ENCODE measurements at places on chromosomes 2 and 18.

DNA sequence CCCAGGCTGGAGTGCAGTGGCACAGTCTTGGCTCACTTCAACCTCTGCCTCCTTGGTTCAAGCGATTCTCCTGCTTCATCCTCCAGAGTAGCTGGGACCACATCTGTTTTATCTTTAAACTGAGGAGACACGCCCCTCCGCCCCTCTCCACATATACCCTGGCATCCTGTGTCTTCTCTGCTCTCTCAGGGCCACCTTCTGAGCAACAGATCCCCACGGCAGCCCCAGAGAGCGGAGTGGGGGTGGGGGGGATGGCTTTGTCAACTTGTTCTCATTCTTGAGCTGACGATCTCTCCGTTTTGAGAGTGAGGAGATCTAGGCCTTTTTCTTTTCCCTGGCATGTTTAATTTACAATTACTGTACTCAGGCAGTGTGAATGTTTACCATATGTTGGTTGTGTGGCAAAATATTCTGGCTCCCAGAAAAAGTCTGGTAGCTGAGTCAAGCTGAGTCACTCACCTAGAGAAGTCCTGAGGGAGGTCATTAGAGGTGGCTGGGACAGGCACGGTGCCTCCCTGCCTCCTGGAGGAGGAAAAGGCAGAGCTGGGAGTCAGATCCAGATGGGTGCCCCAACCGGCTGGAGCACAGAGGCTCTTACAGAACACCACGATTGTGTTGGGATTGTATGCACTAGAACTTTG, 19.5 kb upstream of the ID2 start:
- peak; percentile 43 for DNase-seq

DNA sequence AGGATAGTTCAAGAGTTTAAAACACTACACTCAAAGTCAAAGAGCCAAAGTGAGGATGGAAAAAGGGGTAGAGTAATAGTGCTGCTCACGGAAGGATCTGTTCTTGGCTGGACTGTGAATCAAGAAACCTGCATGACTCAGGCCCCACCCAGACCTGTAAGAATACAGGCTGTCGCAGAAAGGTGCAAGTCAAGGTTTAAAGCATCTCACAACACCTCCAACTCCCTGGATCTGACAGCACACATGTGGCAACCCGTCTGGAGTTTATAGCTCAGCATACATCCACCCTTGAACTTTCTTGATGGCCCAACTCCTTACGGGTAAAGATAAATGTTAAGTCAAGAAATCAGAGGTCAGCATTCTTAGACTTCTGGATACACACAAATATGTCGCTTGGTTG, 6.3 kb downstream of the KIAA2012 start:
- DNase-seq: no peak

- DNase-seq: no peak
These were observed 184.0 kb downstream of the KCNE4 start for GRCh38 chr2:223235986-223236385.

DNA sequence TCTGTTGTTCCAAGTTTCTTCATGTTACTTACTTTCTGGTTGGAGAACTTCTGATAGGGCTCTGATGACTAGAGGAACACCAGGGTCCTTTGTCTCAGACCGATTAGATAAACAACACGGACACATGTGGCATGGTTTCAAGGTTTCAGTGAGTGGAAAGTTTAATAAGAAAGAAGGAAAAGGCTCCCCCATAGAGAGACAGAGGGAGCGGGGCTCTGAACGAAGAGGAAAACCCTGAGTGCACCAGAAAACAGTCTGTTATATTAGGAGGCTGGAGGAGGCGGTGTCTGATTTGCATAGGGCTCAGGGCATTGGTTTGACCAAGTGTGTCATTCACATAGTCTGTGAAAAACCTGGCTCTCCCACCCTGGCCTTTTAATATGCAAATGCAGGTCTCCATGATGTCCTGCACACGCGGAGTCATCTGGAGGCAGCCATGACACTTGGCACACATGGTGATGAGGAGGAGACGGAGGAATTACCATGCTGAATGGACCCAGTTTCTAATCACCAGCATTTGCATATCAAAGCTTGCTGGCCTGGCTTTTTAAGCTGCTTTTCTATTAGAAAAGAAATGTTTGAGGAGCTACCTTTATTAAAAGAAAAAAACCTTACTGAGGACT, 94.2 kb downstream of the PTPN4 start:
- DNase-seq: no peak

DNA sequence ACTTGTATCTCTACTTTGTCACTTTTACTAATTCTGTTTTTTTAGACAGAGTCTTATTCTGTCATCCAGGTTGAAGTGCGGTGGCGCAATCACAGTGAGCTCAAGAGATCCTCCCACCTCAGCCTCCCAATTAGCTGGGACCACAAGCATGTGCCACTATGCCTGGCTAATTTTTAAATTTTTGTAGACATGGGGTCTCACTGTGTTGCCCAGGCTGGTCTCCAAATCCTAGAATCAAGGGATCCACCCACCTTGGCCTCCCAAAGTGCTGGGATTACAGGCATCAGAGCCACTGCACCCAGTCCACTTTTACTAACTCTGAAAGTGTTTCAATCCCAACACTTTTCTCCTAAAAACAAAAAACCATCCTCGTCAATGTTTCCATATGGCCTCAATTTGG, 94.9 kb downstream of the MALT1 start:
- DNase-seq: no peak

GRCh38 chr2:231612109-231612455, 19.4 kb downstream of the TEX44 start:
- peak; percentile 87 for DNase-seq

GRCh38 chr2:70659551-70659950, 105.9 kb upstream of the TGFA start:
- no peak for DNase-seq

DNA sequence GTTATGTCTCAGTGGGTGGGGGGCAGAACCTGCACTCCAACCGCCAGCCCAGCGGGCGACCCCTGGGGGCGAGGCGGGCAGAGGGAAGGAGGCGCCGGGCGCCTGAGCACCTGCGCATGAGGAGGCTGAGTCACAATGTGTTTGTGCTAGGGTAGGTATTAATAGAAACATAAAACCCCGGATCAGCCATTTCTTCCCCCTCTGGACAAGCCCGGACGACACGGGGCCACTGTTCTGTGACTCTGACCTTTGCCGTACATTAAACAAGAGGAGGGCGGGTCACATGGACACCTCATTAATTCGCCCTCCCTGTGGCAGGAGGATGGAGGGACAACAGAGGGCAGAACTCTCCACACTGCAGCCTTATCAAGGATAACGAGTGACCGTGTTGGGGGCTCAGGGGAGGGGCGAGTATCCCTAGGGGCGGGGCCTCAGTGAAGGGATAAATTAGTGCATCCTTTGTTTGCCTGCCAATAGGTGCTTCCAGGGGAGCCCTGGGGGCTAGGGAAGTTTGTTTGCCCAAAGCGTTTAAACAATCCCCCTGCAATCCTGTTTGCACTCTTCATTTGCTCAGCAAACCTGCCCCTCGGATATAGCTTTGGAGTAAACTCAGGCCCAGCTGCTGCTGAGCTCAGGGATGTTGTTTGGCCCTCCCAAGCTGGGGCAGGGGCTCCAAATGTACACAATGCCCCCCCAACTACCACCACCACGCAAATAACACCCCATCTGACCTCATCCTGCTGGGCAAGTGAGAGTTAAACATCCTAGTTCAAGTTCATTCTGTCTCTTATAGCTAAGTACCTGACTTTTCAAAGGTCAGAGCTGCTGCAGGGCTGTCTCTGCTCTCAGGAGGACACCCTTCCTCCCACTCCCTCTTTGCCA, 171.2 kb upstream of the GLI2 start:
- DNase-seq: no peak

DNA sequence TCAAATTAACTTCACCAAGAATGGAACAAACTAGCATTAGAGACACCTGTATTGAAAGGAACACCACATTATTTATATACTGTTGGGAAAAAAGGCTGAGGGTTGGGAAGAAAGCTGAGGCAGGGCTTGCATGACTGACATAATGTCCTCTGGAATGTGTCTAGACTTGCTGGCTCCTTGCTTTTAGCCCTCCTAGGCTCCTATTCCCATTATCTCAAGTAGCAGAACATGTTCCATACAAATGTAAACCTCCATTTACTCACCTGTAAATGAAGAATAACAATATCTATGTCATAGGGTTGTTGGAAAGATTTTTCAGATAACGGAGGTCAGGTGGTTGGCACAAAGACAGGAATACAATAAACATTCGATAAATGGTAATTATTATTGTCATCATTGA, 976 bp upstream of the ACADL start:
- DNase-seq: no peak

GRCh38 chr2:55966401-55967118, 43.0 kb upstream of the EFEMP1 start:
- no peak for DNase-seq

DNA sequence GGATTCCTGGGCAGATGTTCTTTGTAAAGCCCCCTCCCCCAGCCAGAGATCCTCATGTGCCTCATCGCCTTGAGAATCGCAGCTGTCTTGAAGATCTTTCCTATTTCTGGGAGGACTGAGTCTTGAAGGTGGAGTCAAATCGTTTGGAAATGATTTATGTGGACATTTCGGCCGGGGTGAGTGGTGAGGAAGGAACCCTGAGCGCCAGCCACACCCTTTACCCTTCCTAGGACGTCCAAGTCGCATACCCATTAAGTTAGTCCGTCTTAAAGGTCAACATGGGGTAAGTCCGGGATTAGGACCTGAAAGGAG, 84.9 kb upstream of the ZCCHC2 start:
- DNase-seq: no peak

DNA sequence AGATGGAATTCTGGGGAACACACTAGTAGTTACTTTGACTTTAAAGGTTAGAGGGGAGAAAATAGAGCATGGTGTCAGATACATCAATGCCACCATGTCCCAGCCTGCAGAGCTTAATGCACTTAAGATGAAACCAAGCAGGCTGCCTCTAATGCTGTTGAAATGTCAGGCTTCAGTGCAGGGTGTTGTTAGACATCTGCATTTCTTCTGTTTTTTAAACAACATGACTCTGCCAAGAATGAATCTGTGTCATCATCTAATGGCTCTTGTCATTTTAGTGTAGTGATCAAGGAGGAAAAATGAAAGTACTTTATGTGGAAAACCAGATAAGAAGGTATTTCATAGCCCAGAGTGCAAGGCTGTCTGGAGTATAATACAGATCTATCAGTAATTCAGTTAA, 29.9 kb downstream of the LYPD1 start:
- no peak for DNase-seq

- no peak for DNase-seq
These were observed 50.4 kb upstream of the ASPRV1 start for GRCh38 chr2:70011786-70012185.

- no peak for DNase-seq
These were observed 54.1 kb downstream of the ATP8B1 start for GRCh38 chr18:57748770-57749603.

DNA sequence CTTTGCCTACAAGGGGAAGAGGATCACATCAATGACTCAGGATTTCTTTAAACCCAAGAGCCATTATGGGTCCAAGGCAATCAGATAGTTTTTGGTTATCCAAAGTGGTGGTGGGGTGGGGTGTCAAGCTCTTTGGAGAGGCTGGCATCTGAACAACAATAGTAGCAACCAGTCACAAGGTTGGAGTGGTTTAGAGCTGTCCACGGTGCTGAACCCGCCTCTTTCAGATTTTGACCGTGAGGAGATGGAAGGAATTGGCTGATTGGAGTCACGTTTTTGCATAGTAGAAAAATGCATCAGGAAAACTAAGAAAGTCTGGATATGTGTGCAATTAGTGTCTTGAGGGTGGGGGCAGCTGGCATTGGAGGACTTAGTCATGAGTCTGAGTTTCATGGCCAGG, 159.9 kb downstream of the LOXHD1 start:
- DNase-seq: no peak

GRCh38 chr2:50133766-50134165, 898.2 kb downstream of the NRXN1 start:
- no peak for DNase-seq

DNA sequence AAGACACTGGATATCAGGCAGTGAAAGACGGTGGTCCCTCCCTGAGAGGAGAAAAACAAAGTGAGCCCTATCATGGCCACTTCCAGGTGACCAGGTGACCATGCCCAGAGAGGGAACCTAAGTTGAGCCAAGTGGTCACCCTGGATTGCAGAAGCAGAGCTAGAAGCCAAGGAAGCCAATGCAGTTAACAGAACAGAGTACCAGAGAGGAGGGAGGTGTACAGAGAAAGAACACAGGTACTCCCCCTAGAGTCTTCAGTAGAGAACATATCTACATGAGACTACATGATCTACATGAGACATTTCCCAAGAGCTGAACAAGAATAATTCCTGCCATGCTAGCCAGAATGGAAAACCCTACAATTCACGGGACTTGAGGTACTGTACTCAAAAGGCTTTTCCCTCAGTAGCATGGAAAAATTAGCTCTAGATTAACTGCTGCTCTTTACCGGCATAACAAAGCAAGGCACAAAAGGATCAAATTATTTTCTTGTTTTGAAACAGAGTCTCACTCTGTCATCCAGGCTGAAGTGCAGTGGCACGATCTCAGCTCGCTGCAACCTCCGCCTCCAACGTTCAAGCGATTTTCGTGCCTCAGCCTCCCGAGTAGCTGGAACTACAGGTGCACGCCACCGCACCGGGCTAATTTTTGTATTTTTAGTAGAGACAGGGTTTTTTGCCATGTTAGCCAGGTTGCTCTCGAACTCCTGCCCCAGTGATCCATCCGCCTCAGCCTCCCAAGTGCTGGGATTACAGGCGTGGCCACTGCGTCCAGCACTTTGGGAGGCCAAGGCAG, 23.5 kb downstream of the ROCK2 start:
- peak; percentile 22 for DNase-seq

- no peak for DNase-seq
These were observed 97.7 kb downstream of the LOXHD1 start for GRCh38 chr18:46559296-46559695.

- peak; percentile 1 for DNase-seq
These were observed 55.5 kb upstream of the PIK3C3 start for GRCh38 chr18:41899535-41899934.

- no peak for DNase-seq
These were observed 34.0 kb downstream of the VSNL1 start for GRCh38 chr2:17574406-17575073.

DNA sequence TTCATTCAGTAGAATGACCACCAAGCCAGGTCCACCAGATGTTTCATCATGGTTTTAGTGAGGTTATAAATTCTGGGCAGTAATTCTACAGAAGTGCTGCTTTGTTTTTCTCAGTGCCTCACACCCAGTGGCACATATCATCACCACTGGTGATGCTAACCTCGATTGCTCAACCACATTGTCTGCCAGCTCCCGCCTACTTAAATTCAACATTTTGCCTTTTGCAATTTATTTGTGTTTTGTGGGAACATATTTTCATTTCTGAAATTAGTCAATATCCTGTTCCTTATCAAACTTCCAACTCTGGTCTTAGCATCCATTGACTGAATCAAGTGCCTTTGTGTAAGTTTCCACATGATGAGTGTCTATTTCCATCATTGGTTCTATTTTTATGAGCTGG, 62.3 kb upstream of the TMEM178A start:
- DNase-seq: no peak

DNA sequence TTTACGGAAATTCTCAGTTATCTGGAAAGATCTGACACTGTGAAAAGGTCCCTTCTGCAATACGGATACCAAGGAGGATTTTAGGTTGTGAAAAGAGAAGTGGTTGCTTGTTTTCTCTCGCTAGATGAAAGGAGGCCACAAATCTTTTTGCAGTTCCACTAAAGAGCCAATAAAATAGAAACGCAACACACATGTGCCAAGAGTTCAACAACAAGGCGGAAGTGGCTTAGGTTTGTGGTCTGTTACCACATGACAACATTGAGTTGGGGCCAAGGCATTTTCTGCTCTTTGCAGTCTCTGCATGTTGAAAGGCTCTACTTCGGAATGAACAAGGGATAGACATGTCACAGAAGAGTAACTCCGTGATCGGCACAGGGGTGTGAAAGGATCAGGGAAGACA, 115.7 kb upstream of the OSR1 start:
- no peak for DNase-seq
